Panc1 (cell line): ENCODE measurements at places on chromosomes 13 and 19. TPM values are rescaled to one million over a fixed set of nuclear protein-coding genes. Genes with fewer than 3 reads are reported as not detected.

- no peak overlapping the region for H3K4me3 ChIP-seq
- H3K36me3 ChIP-seq: no peaks in the 10 kb centered on the region
- H3K4me1 ChIP-seq: peaks cover 16% of the 10 kb centered on the region
- H3K27ac ChIP-seq: no peak overlapping the region
Measured at GRCh38 chr19:37955986-37956385, 49.0 kb downstream of the SIPA1L3 start.

DCLK1 gene
- total RNA-seq: not detected

DNA sequence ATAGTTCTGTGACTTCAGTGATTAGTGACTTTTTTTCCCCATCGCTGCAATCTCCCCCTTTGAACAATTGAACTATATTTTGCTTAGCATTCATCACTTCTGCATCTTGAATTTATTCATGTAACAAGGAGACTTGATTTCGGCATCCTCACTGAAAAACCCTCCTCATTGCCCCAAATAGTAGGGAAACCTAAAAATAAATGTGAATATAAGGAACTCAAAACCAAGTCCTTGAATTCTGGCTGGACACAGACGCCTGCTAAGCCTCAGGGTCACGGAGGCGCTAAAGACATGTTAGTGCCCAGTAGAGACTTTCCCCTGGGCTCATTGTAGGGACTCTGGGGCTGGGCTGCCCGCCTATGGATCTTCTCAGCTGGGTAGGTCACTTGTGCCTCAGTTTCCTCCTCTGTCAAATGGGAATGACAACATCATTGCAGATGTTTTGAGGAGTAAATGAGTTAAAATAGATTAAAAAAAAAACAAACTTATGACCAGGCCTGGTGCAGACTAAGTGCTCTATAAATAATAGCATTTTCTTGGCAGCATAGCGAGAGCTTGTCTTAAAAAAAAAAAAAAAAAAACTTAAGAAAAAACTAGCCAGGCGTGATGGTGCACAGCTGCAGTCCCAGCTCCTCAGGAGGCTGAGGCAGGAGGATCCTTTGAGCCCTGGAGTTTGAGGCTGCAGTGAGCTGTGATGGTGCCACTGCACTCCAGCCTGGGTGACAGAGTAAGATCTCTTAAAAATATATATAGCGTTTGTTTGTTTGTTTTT, 1.8 kb upstream of the ADGRE5 start:
- H3K4me3 ChIP-seq: no peak overlapping the region
- no peak overlapping the region for H3K27ac ChIP-seq
- no peak for DNase-seq
- H3K27me3 ChIP-seq: no peaks in the 10 kb centered on the region

GRCh38 chr19:47056411-47056810, 8.0 kb upstream of the TMEM160 start:
- H3K27ac ChIP-seq: no peak overlapping the region
- H3K4me1 ChIP-seq: peaks cover 4% of the 10 kb centered on the region
- no peak for DNase-seq
- H3K4me3 ChIP-seq: no peak overlapping the region

LILRA1 gene
- not detected for total RNA-seq

TSKS gene
- total RNA-seq: not detected

DNA sequence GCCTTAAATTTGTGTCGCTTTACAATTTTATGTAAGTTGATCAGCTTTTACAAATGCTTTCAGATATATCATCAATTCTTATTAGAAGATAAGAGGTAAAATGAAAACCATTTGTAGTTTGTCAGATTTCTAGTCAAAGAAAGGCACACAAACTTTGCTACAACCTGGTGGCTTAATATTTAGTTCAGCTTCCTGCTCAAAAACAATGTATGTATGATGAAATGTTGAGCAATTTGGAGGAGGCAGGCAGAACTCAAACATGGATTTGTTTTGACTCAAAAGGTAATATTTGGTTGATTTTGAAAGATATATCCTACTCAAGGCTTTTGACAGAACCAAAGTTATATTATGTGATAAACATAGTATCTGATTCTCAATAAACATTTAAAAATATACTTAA, 24.2 kb downstream of the NEK5 start:
- no peak overlapping the region for H3K27ac ChIP-seq
- H3K4me3 ChIP-seq: no peak overlapping the region
- no peaks in the 10 kb centered on the region for H3K36me3 ChIP-seq
- DNase-seq: no peak
- no peaks in the 10 kb centered on the region for H3K4me1 ChIP-seq

GRCh38 chr13:109274188-109274821, 512.1 kb downstream of the IRS2 start:
- no peak for DNase-seq
- H3K4me1 ChIP-seq: peaks cover 15% of the 10 kb centered on the region; the same call in 1 of the 2 replicates
- H3K36me3 ChIP-seq: no peaks in the 10 kb centered on the region; the same call in 1 of the 2 replicates
- H3K4me3 ChIP-seq: no peak overlapping the region
- peak overlapping the region; percentile 48; the same call in 1 of the 2 replicates for H3K27ac ChIP-seq
- no peaks in the 10 kb centered on the region for H3K27me3 ChIP-seq

GJB6 gene
- total RNA-seq: 6.3 TPM
